ENCODE measurements at places on chromosomes 6 and 20.

DNA sequence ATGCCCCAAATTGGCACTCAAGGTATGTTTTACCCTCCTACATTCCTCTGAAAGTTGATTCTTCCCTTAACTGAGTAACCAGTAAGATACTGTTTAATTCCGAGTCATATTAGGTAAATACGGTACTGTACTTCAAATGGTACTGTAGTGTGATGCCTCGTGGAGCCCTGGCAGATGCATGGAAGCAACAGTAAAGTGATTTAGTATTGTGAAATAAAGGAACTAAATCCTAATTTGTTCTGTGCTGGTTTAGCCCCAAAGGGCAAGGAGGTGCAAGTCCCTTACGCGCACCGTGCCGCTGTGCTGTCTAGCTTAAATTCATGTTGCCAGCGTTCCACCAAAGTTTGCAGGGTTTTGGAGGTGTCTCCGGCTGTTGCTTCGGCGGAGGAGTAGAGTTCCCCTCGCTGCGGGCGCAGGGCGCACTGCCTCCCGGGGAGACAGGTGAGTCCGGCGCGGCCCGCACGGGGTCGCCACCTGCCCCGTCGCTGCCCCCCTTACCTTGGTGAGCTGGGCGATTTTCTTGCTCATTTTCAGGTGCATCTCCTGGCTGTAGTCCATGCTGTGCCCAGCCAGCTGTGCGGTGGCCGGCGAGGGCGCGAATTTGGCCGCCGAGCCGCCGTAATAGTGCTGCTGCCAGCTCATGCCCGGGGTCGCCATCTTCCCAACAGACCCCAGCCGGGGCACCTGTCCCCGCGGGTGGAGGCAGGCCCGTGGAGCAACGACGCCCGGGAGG, 655 bp downstream of the FAM184A start:
- DNase-seq, result no peak

DNA sequence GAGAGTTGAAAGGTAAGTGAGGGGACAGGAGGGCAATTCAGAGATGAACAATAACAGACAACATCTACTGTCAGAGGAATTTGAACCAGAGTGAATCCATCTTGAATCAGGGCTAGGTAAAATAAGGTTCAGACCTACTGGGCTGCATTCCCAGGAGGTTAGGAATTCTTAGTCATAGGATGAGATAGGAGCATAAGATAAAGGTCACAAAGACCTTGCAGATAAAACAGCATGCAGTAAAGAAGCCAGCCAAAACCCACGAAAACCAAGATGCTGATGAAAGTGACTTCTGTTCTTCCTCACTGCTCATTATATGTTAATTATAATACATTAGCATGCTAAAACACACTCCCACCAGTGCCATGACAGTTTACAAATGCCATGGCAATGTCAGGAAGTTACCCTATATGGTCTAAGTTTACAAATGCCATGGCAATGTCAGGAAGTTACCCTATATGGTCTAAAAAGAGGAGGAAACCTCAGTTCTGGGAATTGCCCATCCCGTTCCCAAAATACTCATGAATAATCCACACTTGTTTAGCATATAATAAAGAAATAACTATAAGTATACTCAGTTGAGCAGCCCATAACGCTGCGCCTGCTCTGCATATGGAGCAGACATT, 248.5 kb downstream of the HAO1 start:
- DNase-seq, result no peak

DNA sequence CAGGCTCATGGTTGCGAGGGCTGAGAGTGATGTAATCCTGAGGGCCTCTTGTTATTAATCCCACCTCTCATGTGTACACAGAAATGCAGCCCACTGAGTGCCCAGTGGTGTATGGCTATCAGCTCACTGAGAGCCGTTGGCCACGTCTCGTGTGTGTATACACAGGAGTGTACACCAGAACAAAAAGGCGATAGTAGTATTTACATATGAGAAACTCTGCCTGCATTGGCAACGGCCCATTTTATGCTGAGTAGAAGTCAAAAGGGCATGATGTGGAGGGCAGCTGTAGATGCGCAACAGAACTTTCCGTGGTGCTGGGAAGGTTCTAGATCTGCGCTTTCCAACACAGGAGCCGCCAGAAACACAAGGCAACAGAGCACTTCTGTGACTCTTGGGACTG, 28.9 kb upstream of the CDH4 start:
- no peak for DNase-seq

- DNase-seq, result no peak
These were observed 303.6 kb downstream of the TFAP2C start for GRCh38 chr20:56932575-56933330.

- DNase-seq, result no peak
These were observed 306.4 kb upstream of the PRND start for GRCh38 chr20:4415281-4415680.

GRCh38 chr6:169445661-169446581, 192.3 kb upstream of the THBS2 start:
- no peak for DNase-seq

- DNase-seq, result no peak
These were observed 553.7 kb downstream of the CD109 start for GRCh38 chr6:74249658-74250057.

DNA sequence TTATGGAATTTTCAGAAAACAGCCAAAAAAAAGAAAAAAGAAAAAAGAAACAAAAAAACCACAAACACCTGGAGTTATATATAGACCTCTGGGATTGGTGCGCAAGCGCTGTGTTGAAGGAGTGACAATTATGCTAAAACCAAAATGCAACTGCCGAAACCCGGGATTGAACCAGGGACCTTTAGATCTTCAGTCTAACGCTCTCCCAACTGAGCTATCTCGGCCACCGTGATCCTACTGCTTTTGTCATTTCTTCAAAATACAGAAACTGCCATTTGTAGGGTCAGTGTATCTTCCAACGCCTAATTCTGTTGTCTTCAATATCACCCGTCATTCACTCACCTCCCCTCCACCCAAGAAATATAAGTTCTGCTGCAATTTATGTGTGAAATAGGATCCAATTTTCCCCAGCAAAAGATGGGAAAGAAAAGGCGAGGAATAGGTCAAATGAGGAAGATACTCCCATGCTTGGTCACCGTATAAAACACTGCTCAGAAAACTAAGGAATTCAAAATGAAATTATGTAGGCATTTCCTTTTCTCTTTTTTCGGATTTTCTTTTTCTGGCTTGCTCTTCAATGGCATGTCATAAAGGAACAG, 116.0 kb downstream of the TRIM27 start:
- DNase-seq, result no peak

DNA sequence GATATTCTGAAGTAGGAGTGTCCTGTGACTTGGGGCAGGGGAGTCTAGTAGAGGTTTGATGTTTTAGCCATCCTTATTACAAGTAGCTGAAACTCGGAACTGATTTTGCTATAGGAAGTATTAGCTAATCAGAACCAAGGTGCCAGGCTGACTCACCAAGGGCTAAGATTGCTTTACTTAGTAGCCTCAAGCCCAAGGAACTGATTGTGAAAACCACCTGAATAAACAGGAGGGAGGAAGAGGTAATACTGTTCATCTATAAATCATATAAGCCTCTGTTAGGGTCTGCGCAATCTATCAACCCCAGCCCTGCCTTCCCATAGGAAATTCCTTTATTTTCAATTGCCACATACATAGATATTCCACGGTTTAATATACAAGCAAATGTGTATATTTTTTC, 54.4 kb downstream of the GNAS start:
- no peak for DNase-seq

DNA sequence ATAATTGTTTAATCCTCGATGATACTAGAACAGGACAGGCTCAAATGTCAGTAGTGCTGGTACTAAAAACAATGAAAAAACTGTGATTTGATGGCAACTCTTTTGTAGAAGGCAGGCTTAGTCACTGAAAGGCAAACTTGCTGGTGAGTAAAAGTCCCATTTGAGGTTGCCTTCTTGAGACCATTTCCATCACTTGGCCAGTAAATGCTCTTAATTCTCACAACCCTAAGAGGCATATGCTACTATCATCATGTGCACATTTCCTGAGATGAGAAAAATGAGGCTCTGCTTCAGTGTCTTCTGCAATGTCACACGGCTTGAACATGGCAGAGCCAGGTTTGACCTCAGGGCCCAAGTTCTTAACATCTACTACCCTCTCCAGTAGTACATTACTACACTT, 9.9 kb downstream of the AKIRIN2 start:
- DNase-seq, result no peak

- DNase-seq, result no peak
These were observed 64.6 kb downstream of the VEGFA start for GRCh38 chr6:43834528-43835155.

- DNase-seq, result no peak
These were observed 28.6 kb downstream of the SLC52A3 start for GRCh38 chr20:739736-740135.

GRCh38 chr6:127855542-127856159, 45.2 kb downstream of the THEMIS start:
- DNase-seq, result no peak

GRCh38 chr6:136866872-136867416, 44.6 kb downstream of the PEX7 start:
- no peak for DNase-seq
